ENCODE measurements at places on chromosomes 3 and 15. TPM values are rescaled to one million over a fixed set of nuclear protein-coding genes. Genes with fewer than 3 reads are reported as not detected.

Gene DNAH12
- not detected for total RNA-seq

Gene RTP1
- not detected for total RNA-seq

Gene BNC1
- total RNA-seq: not detected

Gene ACOX2
- not detected for total RNA-seq

Gene PGBD4
- 2.4 TPM for total RNA-seq

Gene NDN
- total RNA-seq: 1.2 TPM

Gene GNB5
- 19.6 TPM for total RNA-seq

Gene SPINT1
- 8.9 TPM for total RNA-seq

Gene LTK
- not detected for total RNA-seq

Gene PODXL2
- 1.9 TPM for total RNA-seq

Gene ARHGEF26
- 0.14 TPM for total RNA-seq

DNA sequence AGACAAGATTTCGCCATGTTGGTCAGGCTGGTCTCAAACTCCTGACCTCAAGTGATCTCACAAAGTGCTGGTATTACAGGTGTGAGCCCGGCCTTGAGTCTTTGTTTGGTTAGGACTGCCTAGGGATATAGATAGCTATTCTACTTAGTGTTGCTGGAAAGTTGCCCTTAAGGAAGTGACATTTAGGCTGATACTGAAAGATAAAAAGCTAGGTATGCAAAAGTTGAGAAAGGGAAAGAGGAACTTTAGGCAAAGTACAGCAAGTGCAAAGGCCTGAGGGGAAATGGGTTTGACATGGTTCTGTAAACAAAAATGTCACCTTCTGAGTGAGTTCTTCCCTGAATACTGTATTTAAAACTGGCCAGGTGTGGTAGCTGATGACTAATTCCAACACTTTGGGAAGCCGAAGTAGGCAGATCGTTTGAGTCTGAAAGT lies 111.5 kb downstream of the ZNF609 start:
- no peak overlapping the region for H3K4me3 ChIP-seq
- no peak for DNase-seq
- peaks cover 63% of the 10 kb centered on the region for H3K4me1 ChIP-seq
- peaks cover 14% of the 10 kb centered on the region for H3K36me3 ChIP-seq
- H3K27ac ChIP-seq: peak overlapping the region; percentile 84

- no peak overlapping the region for H3K27ac ChIP-seq
- H3K27me3 ChIP-seq: peaks cover 2% of the 10 kb centered on the region
- H3K4me3 ChIP-seq: peak overlapping the region; percentile 72
Measured at GRCh38 chr3:42654331-42655201, 1.1 kb downstream of the ZBTB47 start.

- H3K4me1 ChIP-seq: peaks cover 6% of the 10 kb centered on the region
- H3K27ac ChIP-seq: no peak overlapping the region
- no peak overlapping the region for H3K4me3 ChIP-seq
- no peak for DNase-seq
- H3K27me3 ChIP-seq: no peaks in the 10 kb centered on the region
Measured at GRCh38 chr3:126732281-126733060, 28.4 kb downstream of the CHCHD6 start.

GRCh38 chr3:54917174-54917573 lies 10.7 kb downstream of the LRTM1 start:
- no peak overlapping the region for H3K4me3 ChIP-seq
- no peaks in the 10 kb centered on the region for H3K4me1 ChIP-seq
- DNase-seq: no peak
- H3K27me3 ChIP-seq: no peaks in the 10 kb centered on the region
- H3K27ac ChIP-seq: no peak overlapping the region
- no peaks in the 10 kb centered on the region for H3K36me3 ChIP-seq

- no peak overlapping the region for H3K4me3 ChIP-seq
- H3K27ac ChIP-seq: no peak overlapping the region
- no peaks in the 10 kb centered on the region for H3K36me3 ChIP-seq
- H3K27me3 ChIP-seq: peaks cover 6% of the 10 kb centered on the region
Measured at GRCh38 chr3:127754411-127755304, 67.7 kb downstream of the MGLL start.

DNA sequence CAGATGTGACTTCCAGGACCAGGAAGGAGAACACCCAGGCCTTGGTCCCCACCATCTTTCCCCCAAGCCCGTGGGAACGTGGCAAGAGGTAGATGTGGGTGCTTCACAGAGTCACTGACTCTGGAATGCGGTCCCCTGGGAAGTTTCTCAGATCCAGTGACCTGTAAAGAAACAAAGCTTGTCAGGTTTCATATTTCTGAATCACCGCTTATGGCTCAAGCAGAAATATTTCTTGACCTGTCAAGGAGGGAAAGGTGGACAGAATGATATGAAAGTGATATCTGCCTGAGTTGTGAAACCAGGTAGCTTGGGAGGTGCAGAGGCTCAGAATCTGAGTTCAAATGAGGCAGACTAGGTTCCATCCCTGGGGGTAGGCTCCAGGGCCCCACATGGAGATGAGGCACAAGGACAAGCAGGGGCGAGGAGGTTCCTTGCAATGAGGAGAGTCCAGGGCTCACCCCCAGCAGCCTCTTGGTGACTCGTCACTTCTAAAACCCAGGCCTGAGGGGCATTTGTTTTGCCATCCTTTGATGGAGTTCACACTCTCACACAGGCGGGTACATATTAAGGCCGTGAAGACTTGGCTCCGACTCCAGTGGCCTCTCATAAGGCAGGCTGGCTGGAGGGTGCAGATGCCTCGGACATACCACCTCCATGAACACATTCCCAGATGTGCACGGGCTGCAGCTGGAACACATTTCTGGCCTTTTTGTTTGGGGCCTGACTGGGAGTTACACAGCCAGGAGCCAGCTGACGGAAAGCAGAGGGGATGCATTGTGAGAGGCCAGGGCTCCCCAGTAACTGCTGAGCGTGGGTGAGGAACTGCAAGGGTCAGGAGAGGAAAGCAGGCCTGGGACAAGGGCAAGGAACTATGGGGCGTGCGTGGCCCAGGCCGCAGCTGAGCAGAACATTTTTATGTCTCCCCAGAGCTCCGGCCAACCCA lies 1.3 kb downstream of the CILP start:
- H3K27ac ChIP-seq: no peak overlapping the region
- H3K27me3 ChIP-seq: no peaks in the 10 kb centered on the region
- H3K4me1 ChIP-seq: peaks cover 3% of the 10 kb centered on the region

DNA sequence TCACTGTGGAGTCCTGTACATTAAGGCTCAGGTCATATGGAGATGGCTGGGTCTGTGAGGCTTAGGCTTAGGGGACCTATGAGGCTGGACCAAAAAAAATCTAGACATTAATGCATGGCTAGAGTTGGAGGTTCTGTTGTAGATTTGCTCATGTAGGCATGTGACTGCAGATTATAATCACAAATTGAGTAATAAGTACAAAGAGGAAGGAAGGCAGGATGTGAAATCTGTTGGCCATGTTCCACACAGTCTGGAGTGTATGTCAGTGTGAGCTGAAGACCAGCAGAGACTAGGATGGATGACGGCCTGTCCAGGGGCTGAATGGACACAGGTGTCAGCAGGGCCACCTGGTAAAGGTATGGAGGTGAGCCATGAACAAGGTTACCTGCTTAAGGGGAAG lies at the start of gene ST3GAL6:
TSS of gene ST3GAL6 (plus strand) at position 265 of the 400 bp plus-strand sequence. CDS start 5,101 bp downstream, outside the sequence.
- no peaks in the 10 kb centered on the region for H3K4me1 ChIP-seq
- no peaks in the 10 kb centered on the region for H3K36me3 ChIP-seq
- peaks cover 14% of the 10 kb centered on the region for H3K27me3 ChIP-seq
- no peak for DNase-seq
- H3K4me3 ChIP-seq: no peak within 1 kb of the TSS
- no peak within 1 kb of the TSS for H3K27ac ChIP-seq

- no peaks in the 10 kb centered on the region for H3K27me3 ChIP-seq
- no peak overlapping the region for H3K4me3 ChIP-seq
- no peaks in the 10 kb centered on the region for H3K36me3 ChIP-seq
- H3K4me1 ChIP-seq: peaks cover 20% of the 10 kb centered on the region
- DNase-seq: no peak
Measured at GRCh38 chr3:196108075-196108743, 26.3 kb upstream of the TFRC start.

DNA sequence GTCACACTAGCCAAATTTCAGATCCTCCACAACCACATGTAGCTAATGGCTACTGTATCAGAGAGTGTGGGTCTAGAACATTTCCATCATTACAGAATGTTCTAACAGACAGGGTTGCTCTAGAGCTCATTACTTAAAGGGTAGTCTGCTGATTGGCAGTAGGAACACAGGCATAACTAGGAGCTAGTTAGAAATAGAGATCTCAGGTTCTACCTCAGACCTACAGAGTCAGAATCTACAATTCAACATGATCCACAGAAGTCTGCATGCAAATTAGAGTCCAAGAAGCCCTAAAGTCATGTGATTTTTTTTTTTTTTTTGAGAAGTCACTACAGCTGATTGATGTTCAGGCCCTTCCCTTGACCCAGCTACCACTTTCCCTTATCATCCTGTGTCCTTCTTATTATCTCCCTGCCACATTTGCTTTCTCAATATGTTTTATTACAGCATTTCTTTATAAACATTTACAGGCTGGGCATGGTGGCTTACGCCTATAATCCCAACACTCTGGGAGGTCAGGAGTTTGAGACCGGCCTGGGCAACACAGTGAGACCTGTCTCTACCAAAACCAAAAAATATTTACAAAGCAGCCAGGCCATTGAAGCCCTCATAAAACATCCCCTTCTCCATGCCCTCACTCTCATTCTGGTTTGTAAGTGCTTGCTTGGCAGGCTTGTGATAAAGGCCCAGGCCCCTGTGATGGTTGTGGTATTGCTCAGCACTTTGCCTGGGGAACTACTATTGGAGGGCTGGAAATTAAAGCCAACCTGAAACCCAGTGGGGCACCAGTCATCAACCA lies 3.8 kb upstream of the ABHD5 start:
- no peaks in the 10 kb centered on the region for H3K36me3 ChIP-seq
- H3K4me3 ChIP-seq: no peak overlapping the region
- no peak for DNase-seq
- H3K27me3 ChIP-seq: peaks cover 4% of the 10 kb centered on the region
- peaks cover 13% of the 10 kb centered on the region for H3K4me1 ChIP-seq
- no peak overlapping the region for H3K27ac ChIP-seq

GRCh38 chr3:187213616-187214015 lies 16.3 kb downstream of the RTP1 start:
- no peak overlapping the region for H3K4me3 ChIP-seq
- no peaks in the 10 kb centered on the region for H3K27me3 ChIP-seq
- H3K36me3 ChIP-seq: no peaks in the 10 kb centered on the region
- H3K4me1 ChIP-seq: no peaks in the 10 kb centered on the region

GRCh38 chr3:76566211-76566534 lies 473.7 kb upstream of the ROBO2 start:
- DNase-seq: no peak
- H3K36me3 ChIP-seq: no peaks in the 10 kb centered on the region
- no peaks in the 10 kb centered on the region for H3K4me1 ChIP-seq
